PC-3 (cell line): ENCODE measurements at places on chromosomes 3 and 15.

GRCh38 chr3:177602601-177603147, 405.4 kb upstream of the TBL1XR1 start:
- DNase-seq = peak; percentile 85

- no peak for DNase-seq
These were observed 278.0 kb upstream of the TRIM42 start for GRCh38 chr3:140399871-140400270.

DNA sequence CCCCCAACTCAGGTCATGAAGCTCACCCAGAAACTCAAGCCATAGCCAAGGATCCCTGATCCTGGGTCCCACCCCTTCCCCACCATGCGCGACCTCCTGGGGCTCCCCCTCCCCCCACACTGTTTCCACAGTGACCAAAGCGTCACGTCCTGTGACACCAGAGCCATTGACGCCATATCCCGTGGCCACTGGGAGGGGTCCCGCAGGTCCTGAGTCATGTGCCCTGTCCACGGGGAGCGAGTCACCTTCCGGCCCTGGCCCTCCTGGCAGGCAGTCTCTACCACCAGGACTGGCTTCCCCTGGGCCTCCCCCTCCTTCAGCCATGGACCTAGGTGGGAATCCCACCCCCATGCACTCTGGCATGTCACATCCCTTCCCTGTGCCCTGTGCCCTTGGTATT, 15.6 kb downstream of the SEMA3F start:
- DNase-seq = peak; percentile 71

DNA sequence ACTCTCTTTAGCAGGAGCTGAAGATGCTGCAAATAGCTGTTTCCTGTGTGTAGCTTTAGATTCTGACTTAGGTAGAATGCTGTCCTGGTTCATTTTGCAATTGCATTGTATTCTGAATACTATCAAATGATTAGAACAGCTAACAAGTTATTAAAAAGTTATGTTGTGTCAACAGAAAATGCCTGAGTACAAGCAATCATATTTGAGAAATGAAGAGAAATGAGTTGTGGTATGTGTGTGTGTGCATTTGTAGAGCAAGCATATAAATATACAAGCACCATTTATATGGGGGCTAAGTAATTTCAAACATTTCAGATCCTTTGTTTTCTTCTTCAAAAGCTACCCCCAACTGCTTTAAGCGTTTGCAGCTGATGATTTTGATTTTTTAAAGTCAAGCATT, 7.8 kb downstream of the ZIC1 start:
- DNase-seq = no peak

DNA sequence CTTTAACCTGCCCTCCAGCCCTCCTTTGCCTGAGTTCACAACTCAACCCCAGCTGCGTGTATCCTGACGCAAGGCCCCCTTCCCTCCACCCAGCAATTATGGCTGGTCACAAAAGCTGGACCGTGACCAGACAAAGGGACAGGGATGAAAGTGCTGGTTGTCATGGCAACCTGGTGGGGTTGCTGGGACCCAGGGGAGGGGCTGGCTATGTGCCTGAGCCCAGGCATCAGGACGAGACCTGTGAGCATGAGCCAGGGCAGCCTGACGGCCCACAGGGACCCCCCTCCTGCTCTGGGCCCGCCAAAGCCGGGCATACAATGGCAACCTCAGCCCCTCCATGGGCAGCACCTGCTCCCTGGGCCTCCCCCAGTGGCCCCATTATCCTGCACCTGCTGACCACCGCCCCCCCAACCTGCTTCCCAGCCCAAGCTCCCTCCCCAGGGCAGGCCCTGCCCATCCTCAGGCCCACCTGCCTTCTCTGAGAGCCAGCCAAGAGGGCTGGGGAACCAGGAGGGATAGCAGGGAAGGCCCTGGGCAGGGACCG, 4.5 kb upstream of the DNAH1 start:
- no peak for DNase-seq

- DNase-seq = no peak
These were observed 1040.7 kb upstream of the CFAP20DC start for GRCh38 chr3:60090548-60090947.

- peak; percentile 76 for DNase-seq
These were observed 159.6 kb downstream of the GREM1 start for GRCh38 chr15:32877252-32878019.

DNA sequence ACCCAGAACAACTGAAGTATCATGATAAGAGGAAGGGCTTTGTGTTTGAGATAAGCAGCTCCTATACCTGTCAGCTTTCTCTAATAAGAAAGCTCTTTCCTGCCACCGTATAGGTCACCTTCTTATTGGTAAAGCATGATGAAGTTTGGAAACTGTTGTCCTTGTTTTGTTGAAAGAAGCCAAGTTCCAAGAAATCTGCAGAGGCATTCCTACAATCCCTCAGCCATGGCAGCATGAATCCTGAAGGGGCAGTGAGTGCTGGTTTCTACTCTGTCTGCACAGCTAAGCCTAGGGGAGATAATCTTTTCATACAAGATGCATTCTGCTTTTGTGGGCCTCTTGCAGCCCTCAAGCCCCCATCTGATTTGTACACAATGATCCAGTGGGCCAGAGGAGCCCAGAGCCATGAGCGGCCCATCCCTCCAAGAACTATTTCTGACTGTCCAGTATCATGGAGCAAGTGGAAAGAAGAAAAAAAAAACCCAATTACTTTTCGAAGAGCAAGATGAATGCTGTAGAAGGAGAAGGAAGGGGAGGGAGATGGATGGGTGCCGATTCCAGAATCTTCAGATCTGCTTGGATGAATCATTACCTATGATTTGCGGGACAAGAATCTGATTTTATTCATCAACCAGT, 1.9 kb upstream of the THBS1 start:
- DNase-seq = no peak

DNA sequence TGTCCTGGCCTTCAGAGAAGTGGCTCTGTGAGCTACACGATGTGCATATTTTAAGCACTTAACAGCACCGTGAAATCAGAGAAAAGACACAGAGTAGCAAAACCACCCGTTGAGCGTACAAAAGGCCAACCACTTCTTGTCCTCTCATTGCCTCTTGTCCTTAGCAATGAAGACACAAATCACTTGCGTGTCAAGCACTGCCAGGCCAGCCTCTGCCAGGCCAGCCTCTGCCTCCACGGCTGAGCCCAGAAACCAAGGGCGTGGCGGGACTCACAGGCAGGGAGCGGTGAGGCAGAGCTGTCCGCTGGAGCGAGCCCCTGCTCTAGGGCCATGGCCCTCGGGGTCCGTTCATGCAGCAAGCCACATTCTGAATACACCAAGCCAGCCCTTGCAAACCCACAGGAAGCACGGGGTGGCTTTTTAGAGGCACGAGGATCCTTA, 4.0 kb downstream of the MUC4 start:
- no peak for DNase-seq

GRCh38 chr3:86828751-86829150, 162.2 kb downstream of the VGLL3 start:
- DNase-seq = no peak

GRCh38 chr3:191592105-191592504, 131.1 kb downstream of the PYDC2 start:
- DNase-seq = no peak

GRCh38 chr15:40630313-40630712, 36.3 kb downstream of the KNL1 start:
- no peak for DNase-seq

DNA sequence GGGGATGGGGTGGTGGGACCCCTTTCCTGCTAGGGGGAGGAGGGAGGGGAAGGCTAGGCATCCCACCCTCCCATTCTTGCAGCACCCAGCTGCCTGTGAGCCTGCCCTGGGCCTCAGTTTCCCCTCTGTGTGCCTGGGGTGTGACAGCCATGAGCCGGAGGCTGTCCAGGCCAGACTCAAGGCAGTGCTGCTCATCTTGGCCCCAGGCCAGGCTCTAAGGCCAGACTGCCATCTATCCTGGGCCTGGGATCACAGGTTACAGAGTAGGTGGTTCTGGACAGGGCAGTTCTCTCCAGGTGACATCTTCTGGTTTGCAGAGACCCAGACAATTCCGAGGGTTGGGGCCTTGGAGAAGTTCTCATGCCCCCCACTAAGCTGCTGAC, 3.3 kb upstream of the VILL start:
- DNase-seq = no peak

- no peak for DNase-seq
These were observed 59.7 kb downstream of the ADAMTS7 start for GRCh38 chr15:78751602-78751979.

GRCh38 chr3:73052857-73053256, 8.6 kb upstream of the EBLN2 start:
- DNase-seq = peak; percentile 49

DNA sequence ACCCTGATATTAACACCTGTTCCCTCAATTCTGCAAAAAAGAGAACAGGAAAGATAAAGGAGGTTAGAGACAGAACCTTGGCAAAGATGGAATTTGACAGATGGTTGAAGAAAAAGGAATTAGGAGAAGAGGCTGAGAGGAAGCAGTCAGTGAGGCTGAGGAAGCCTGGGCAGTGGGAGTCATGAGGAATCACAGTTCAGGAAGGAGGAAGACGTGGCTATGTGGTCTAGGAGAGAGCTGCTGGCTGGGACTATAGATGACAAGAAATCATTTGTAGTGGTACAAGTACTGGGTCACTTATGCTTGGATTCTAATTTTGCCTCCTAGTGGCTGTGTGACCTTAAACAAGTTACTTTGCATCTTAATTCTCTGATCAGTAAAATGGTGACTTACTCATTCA, 49.0 kb downstream of the LARS2 start:
- DNase-seq = peak; percentile 9

DNA sequence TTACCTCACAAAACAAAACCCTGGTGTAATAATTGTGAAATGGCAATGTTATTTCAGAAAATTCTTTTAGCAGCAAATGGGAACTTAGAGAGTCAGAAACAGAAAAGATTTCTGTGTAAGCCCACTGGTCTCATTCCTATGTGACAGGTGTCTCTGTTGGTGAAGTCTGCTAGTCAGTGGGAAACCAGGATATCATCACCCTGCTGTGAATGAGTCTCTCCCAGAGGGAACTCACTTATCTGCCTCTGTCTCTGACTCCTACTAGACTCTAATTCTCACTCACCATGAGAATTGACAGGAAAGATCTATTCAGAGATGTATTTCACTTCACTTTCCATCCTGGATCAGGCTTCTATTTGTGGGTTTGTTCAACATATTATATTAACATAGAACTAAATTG, 266.0 kb downstream of the EPHA3 start:
- DNase-seq = no peak

DNA sequence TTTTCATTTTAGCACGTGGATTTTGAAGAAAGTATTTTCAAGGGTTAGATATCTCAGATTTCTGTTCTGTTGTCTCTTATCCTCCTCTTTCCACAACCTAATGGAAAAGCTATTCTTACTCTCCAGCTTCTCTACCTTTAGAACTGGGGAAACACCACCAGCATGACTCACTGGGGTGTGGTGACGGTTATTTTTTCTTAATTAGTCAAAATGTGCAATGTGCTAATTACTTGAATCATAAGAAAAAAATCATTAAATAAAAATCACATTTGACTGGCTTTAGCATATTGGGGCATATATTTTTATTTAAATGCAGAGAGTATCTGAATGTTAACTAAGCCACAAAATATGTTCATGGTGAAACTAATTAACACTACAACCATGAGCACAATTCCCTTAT, 570.7 kb upstream of the AGTR1 start:
- no peak for DNase-seq

DNA sequence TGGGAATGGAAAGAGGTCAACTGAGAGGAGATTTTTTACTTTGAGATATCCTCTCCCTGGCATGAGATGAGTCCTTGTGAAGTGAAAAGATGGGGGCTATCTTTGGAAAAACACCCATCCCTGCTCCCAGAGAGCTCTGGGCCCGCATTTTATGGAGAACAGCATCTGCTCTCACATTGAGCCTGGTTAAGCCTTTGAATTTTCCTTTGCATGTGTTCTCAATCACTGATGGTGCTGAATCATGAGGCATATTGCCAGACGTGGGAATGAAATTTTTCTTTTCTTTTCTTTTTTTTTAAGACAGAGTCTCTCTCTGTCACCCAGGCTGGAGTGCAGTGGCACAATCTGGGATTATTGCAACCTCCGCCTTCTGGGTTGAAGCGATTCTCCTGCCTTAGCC, 24.4 kb downstream of the TMEM45A start:
- no peak for DNase-seq

DNA sequence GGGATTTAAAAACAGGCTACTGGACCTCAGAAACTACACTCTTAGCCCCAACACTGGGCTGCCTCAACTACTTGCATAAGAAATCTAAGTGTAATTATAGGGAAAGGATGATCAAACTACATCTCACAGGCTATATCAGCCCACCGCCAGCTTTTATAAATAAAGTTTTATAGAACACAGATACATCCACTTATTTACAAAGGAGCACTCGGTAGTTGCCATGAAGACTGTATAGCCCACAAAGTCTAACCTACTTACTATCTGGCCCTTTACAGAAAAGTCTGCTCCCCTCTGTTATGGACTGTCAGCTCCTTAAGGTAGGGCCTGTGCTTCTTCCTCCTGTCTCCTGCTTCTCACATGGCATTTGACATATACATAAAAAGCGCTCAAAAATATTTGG, 9.5 kb downstream of the OSBPL10 start:
- DNase-seq = no peak

- DNase-seq = peak; percentile 15
These were observed 45.2 kb upstream of the SYNPR start for GRCh38 chr3:63232764-63233396.

GRCh38 chr15:92034227-92034626, 180.7 kb downstream of the SLCO3A1 start:
- no peak for DNase-seq

- DNase-seq = peak; percentile 4
These were observed 1.4 kb downstream of the MAPK6 start for GRCh38 chr15:52020221-52021085.

- DNase-seq = no peak
These were observed 10.1 kb downstream of the GOLIM4 start for GRCh38 chr3:168085491-168086119.

DNA sequence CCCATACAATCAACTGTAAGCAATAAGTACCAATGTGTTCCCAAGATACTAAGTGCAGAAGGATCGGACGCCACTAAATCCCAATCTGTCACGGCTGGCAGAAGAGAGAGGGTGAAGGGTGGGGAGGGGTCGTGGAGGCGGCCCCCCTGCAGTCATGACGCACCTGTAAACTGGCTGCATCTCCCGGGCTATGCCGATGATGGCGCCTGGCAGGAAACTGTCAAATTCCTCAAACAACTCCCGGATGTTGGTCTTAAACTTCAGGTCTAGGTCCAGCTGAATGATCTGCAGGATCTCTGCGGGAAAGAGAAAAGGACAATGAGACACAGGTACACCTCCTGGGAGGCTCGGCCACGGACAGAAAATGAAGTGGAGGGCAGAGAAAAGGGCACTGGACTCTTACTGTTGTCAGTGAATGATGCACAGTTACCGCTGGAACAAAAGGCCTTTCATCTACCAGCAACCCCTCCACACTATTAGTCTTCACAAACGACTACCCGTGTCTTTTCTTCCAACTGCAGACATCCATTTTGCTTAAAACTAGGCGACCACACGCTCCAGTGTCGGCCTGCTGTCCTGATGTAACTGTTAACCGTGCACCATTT, 114.6 kb downstream of the XXYLT1 start:
- no peak for DNase-seq

DNA sequence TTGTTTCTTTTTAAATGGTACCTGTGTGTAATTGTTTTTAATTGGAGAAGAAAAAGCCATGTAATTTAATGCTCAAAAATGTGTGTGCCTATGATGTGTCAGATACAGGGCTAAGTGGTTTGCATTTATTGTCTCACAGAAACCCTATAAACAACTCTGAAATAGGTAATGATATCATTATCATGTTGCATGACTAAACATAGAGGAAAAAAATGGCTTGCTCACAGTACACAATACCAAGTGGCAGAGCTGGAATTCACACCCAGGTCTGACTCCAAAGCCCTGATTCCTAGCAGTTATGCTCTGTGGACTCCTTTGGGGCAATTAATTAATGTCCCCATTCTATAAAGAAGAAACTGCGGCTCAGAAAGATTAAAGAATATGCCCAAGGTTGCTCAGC, 237.4 kb upstream of the TRIM42 start:
- peak; percentile 15 for DNase-seq
